NCI-H1092 treated with DMSO at 0.1 percent for 48 hours (cell line): ENCODE measurements at places on chromosomes 5 and 9.

GRCh38 chr5:97006454-97007060, 70.7 kb downstream of the LNPEP start:
- no peak for DNase-seq

- DNase-seq, result no peak
These were observed 55.6 kb downstream of the MACROH2A1 start for GRCh38 chr5:135343413-135343812.

DNA sequence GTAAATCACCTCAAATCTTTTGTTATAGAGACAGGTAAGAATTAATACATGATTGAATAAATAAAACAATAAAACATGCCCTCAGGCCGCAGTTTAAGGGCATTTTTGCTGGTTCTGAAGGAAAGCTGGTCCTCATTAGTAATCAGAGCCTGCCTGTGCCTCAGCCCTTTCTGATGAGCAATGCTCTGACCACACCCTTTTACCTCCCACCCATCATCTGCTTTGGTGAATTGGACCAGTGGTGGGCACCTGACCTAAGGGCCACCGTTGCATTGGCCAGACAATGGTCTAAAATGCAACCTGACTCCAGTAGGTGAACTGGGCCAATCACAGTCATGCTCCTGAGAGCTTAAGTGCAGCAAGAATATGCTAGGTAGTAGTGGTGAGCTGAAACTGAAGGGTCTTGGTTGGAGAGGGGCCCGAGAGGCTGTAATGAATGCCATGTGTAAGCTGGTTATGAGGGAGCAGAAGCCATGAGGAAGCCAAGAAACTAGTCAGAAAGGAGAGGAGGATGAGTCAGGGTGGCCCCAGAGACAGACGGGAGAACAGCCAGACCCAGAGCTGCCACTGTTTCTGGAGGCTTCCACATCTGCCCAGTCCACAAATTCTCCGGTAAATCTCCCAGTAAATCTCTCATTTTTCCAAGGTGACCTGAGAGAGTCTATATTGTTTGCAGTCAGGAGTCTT, 45.5 kb upstream of the ZSWIM6 start:
- no peak for DNase-seq

DNA sequence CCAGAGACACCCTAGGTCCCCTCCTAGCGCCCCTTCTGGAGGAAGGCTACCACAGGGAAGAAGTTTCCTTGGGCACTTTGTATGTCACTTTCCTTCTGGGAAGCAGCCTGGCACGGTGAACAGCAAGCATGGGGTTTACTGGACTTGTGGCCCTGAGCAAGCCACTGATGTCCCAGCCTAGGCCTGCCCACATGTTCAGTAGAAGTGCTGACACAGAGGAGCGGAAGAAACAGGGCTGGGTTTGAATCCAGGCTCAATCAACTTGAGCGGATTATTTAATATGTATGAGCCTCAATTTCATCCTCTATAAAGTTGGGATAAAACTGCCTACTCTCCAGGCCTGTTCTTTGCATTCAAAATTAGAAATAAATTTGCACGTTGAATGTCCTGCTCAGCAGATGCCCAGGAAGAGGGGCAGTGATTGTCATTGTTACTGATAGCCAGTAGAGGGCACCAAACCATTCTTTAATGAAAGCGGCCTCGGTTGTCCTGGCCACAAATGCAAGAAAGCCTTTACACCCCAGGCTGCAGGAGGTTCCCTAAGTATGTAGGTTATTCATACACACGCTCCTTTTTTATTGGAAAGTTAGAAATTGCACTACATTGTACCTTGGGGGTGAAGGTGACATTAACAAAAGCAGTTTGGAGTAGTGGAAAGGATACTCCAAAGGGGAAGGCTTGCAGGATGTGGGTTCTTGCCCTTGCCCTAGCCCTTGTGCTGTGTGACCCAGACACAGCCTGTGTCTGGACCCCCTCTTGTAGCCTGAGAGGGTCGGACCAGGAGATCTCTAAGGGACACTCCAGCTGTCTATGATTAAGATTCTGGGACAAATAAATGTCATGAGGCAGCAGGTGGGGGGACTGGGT, 13.4 kb upstream of the XPA start:
- DNase-seq, result peak; percentile 57
